Coronary artery (tissue), 2 donors: ENCODE measurements at places on chromosomes 5 and 9.

GRCh38 chr5:123421773-123422172 is 1.4 kb downstream of the CEP120 start:
- DNase-seq, result no peak

- DNase-seq, result no peak
These were observed 1993.4 kb downstream of the EFNA5 start for GRCh38 chr5:105677291-105677690.

GRCh38 chr9:99533421-99533820 is 288.3 kb upstream of the NR4A3 start:
- no peak for DNase-seq

DNA sequence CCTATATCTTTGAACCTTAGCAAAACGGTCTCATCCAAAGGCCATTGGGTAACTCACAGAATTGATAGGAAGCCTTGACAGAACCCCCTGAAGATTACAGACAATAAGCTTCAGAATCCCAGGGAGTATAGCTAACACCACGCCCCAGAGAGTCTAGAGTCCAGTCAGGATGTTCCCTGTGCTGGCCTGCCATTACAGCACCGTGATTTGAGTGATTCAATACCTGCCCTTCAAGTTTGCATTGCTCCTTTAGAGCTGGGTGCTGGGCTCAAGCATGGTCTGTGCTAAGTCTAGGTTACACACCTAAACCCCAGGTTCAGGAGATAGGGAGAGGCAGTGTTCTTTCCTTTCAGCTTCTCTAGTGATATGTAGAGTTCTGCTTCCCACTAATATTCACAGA is 90.5 kb downstream of the RASEF start:
- no peak for DNase-seq
